PC-9 (cell line): ENCODE measurements at places on chromosomes 3 and 15. TPM values are rescaled to one million over a fixed set of nuclear protein-coding genes. Genes with fewer than 3 reads are reported as not detected.
A peak's percentile ranks its signal among the peaks of the same experiment; 100 is the strongest.

- no peak for DNase-seq
Measured at GRCh38 chr3:40782111-40782721, 257.5 kb downstream of the ZNF621 start.

GRCh38 chr3:150411976-150412375 is 3.9 kb downstream of the TSC22D2 start:
- DNase-seq = no peak

GRCh38 chr3:112647122-112647521 is 6.2 kb upstream of the CCDC80 start:
- DNase-seq = peak; percentile 73

GRCh38 chr15:32843219-32843815 is 125.5 kb downstream of the GREM1 start:
- no peak for DNase-seq

GRCh38 chr15:25946241-25946805 is 83.2 kb upstream of the ATP10A start:
- DNase-seq = no peak

DNA sequence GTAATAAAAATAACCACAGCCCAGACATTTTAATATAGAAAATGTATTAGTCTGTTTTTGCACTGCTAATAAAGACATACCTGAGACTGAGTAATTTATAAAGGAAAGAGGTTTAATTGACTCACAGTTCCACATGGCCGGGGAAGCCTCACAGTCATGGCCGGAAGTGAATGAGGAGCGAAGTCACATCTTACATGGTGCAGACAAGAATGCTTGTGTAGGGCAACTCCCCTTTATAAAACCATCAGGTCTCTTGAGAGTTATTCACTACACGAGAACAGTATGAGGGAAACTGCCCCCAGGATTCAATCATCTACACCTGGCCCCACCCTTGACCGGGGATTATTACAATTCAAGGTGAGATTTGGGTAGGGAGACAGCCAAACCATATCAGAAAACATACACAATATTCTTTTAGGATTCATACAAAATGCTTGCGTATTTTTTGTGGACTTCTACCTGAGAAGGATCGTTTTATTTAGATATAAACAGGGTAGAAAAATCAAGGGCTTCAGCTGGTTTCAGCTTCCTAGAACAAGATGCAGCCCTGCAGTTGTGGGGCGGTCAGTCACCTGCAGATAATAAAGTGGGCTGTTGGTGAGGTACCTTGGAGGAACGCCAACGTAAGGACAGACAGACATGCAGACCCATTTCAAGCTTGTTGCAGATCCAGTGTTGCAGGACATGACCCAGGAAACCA is 101.9 kb downstream of the TNIK start:
- DNase-seq = no peak

DNA sequence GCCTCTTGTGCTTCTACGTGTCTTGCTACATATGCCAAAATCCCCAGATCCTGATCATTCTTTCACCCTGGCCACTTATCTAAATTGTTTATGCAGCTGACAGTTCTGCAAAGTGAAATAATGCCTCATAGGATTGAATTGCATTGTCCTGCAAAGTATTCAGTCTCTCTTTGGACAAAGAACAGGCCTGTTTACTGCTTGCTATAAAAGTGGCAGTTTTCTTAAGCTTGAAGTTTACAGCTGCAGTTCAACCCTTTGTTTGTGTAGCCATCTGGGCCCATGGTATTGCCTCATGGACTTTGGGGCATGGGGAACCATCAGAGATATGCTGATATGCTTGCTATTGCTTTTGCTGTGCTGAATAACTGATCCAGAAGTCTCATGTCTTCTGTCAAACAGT is 523.2 kb downstream of the OTOL1 start:
- DNase-seq = no peak

- no peak for DNase-seq
Measured at GRCh38 chr15:96406291-96406690, 75.8 kb downstream of the NR2F2 start.

DNA sequence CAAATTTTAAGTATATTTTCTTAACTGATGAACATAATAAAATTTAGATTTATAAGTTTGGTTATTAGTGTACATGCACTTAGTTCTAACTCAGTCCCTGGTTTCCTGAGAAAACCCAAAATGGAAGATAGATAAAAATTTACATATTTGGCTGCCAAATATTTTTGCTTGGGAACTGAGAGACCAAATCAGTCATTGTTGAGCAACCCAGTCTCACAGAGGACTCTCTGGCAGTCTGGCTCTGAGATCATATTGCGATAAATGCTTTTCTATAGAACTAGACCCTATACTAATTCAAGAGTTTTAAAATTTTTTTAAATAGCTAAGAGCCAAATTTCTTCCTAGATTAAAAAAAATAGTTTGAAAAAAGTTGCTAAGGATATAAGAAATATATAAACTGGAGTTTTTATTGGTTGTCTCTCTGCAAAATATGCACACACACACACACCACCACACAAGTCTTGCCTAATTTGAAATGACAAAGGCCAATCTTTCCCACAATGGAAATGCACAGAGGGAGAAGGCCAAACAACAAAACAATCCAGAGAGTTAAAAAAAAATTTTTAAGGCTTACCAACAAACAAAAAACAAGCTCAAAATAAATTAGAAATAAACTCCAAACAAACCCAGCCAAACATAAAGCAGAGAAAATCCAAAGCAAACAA is 259.5 kb downstream of the MECOM start:
- DNase-seq = no peak

- DNase-seq = no peak
Measured at GRCh38 chr15:59157840-59158700, 48.6 kb upstream of the LDHAL6B start.

DNA sequence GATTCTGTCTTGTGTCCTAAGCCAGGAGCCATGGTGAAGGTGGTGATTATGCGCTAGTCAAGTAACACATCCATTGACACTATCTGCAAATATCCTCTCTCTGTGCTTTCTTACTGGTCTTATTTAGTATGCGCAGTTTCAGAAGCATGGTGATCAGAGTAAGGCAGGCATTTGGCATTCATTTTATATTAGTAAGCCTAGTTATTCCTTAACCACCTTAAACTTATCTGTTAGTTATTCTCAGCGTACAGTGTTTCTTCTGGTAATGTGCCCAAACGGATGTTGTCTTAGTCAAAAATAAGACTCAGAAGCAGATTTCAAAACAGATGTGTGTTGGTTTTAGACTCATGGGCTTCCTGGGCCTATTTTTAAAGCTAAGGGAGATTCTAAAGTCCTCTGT is 329.2 kb downstream of the GRM7 start:
- no peak for DNase-seq

GRCh38 chr3:20023623-20024405 is 11.8 kb upstream of the PP2D1 start:
- no peak for DNase-seq

DNA sequence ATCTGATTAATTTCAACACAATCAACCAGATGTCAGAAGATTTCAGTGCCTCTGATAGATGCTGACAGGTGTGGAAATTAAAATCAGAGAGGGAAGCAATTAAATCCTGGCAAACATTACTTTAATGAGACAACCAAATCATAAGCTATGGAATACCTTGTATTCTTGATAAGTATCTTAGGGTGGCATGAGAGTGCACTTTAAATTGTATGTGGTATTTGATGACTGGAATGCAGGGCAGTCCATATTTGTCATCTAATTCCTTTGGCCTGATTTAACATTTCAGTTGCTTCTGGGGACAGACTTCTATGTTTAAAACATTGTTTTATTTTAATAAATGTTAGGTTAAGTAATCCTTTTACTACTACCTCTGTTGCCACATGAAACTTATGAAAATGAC is 184.1 kb downstream of the LPP start:
- no peak for DNase-seq

DNA sequence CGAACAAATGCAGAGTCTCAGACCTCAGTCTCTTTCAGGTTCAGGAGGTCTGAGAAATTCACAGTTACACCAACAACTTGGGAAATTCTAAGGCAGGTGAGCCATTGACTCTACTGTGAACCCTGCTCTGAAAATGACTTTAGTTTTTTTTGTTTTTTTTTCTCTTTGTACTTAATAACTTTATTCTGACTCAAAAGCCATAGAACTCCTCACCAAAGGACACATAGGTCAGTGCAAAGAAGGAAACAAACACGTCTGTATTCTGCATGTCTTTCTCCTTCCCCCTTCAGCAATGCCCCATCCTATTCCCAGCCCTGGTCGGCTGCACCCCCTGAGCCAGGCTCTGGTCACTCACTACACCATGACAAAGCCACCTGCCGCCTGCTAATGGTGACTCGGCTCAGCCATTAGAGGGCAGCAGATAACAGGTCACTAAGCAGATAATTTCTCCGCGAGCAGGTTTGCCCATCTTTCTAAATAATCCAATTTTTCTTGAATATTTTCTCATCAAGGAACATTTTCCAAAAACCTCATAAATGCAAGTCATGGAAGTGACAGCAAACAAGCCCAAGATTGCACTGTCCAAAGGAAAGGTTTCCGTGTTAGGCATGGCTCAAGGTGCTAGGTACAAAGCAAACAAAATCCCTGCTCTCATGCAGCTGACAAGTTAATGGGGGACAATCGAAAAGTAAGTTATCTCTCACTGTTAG is 37.7 kb downstream of the TM4SF4 start:
- DNase-seq = peak; percentile 73

DNA sequence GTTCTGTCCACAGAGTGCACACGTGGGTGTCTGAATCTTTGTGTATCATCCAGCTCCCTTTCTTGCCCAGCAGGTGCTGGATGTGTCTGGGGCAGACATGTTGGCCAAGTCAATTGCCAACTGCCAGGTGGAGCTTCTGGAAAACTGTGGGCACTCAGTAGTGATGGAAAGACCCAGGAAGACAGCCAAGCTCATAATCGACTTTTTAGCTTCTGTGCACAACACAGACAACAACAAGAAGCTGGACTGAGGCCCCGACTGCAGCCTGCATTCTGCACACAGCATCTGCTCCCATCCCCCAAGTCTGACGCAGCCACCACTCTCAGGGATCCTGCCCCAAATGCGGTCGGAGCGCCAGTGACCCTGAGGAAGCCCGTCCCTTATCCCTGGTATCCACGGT is 12.5 kb upstream of the RPP14 start:
- no peak for DNase-seq

DNA sequence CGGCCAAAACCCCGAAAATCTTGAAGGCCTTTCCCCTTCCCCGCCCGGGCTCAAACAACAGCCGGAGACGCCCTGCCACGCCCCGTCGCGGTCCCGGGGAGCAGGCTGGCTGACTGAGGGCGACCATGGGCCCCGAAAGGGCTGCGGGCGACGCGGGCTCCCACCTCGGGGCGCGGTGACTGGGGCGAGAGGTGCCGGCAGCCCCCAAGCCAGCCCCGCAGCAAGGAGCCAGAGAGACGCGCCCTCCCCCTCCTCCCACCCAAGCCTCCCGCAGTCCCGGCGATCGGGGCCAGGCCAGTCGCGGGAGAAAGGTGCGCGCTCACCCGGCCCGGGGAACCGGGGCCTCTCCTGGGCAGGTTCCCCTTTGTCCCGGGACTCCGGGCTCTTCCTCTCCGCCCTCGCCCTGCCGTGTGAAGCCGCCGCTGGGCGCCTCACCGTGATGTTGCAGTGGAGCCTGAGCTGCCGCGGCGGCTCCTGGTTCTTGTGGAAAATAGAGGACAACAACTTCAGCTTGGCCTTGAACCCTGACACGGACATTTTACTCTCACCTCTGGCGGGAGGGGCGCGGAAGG is 30.6 kb upstream of the ZSCAN2 start:
- no peak for DNase-seq

DNA sequence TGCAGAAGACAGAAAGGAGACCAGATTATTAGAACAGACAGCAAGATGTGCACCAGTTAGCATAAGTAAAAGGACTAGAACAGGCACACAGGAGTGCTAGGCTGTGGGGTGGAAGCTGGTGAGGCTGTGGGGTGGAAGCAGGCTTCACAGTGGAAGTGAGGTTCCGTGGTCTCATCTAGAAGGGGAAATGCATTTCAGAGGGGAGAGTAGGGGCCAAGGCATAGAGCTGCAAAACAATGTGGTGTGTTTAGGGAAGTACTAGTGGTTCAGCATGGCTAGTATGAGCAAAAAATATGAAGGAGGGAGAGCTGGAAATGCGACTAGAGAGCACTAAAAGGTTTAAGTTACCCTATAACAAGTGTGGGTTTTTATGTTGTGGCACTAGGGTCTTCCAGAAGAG is 6.5 kb downstream of the POPDC2 start:
- no peak for DNase-seq

- no peak for DNase-seq
Measured at GRCh38 chr3:45507820-45508317, 86.7 kb upstream of the LIMD1 start.

DNA sequence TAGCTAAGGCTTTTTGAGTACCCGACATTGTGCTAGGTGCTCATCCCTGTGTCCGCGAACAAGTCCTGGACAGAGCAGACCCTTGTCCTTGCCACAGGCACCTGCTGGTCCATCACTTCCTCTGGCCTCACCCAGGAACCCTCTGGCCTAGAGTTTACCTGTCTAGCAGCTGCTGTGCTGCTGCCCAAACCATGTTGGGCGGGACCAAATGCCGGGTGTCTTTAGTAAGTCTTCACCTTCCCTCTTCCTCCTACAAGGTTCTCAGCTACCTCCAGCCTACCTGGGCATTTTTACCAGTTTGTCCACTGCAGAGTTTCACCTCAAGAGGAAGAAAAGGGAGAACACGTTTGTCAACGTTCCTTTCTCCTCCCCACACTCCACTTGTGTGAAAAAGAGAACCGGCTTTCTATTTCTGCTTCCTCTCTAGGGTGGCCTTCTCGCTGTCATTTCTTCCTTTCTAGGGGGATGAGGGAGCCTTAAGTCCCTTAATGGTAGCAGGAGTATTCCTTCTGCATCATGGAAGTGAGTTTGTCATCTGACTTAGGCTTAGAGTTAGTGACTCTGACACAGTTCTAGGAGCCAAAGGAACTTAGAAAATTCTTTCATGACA is 80.4 kb upstream of the GCNT3 start:
- DNase-seq = no peak

Gene CERS3
- total RNA-seq = not detected in 2 replicates

Gene RARRES1
- total RNA-seq = 9.3 and 20.5 TPM in 2 replicates

Gene ADPGK
- 40.3 and 48.6 TPM in 2 replicates for total RNA-seq

Gene ZBTB20
- total RNA-seq = 23.4 and 26.5 TPM in 2 replicates

Gene ENTPD3
- total RNA-seq = not detected in 2 replicates

Gene TMEM40
- total RNA-seq = 30.5 and 33.9 TPM in 2 replicates

Gene PLA2G4E
- not detected in 2 replicates for total RNA-seq

Gene PTH1R
- not detected in 2 replicates for total RNA-seq

Gene NEK10
- total RNA-seq = 1.7 and 4.3 TPM in 2 replicates

Gene GOLGA6B
- 0.22 TPM in 1 of 2 replicates, not detected in the other for total RNA-seq

Gene TMCO5A
- 0.35 TPM in 1 of 2 replicates, not detected in the other for total RNA-seq
